Stimulated activated CD4-positive, alpha-beta T cell treated with anti-CD3 and anti-CD28 coated beads, Interleukin-4, amount 100 ng/mL, for 24 hours (primary cell): ENCODE measurements at places on chromosomes 11 and 22.

- no peak for DNase-seq
These were observed 81.5 kb upstream of the TP53AIP1 start for GRCh38 chr11:129023968-129024676.

DNA sequence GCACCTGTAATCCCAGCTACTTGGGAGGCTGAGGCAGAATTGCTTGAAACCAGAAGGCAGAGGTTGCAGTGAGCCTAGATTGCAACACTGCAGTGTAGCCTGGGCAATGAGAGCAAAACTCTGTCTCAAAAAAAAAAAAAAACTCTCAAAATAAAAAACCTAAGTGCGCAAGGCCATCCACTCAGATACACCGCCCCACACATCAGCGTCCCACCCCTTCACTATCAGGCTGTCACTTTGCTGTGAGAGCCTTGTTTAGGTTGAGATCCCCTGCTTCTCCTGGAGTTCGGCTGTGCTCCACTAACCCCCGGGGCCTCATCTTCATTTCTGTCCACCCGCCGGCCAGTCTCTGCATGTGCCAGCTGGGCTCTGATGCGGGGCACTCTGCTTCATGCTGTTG, 12.1 kb downstream of the SLC25A1 start:
- DNase-seq = no peak

GRCh38 chr22:37079668-37080171, 28.2 kb downstream of the KCTD17 start:
- DNase-seq = peak; percentile 70

- no peak for DNase-seq
These were observed 14.3 kb downstream of the MUC5B start for GRCh38 chr11:1237128-1237580.

- no peak for DNase-seq
These were observed 71.3 kb upstream of the FSHB start for GRCh38 chr11:30159546-30159945.

DNA sequence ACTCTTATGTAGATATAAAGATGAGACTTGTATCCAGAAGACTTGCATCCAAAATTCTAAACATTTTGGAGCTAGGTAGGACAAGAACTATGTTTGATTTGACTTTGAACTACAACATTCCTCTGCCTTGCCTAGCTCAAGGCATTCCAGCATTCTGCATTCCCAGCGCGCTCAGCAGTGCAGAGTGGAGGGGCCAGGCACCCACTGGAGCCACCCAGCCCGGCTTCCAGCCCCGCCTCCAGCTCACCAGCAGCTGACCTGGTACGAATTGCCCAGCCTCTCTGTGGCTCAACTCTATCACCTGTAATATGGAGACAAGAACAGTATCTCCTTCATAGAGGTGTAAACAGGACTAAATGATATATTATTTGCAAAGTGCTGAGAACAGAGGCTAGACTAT, 28.8 kb downstream of the PRDM10 start:
- DNase-seq = no peak

- no peak for DNase-seq
These were observed 4.9 kb downstream of the RIC8A start for GRCh38 chr11:212150-213100.

GRCh38 chr22:22590136-22590891, 31.2 kb upstream of the PRAME start:
- no peak for DNase-seq

DNA sequence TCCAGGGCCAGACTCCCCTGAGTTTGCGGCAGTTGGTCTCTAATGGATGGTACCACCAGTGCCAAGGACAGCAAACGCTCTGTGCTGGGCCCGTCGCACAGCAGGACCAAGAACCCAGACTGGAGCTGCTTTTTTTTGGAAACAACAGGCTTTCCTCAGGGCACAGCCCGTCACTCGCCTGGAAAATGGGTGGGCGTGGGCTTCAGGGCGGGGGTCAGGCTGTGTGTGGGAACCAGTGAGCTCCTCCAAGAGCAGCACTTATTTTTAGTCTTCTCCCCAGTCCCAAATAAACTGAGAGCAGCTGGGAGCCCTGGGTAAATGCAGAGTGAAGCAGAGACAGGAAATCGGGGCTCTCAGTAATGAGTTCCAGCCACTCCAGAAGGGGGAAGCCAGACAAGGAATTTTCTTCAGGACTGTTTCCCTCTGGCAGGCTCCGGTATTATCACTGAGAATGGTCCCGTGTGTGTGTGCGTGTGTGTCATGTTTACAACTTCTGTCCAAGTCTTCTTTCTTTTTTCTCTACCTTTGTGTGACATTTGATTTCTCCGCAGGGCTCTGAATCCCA, 63.0 kb downstream of the PPFIBP2 start:
- DNase-seq = no peak

DNA sequence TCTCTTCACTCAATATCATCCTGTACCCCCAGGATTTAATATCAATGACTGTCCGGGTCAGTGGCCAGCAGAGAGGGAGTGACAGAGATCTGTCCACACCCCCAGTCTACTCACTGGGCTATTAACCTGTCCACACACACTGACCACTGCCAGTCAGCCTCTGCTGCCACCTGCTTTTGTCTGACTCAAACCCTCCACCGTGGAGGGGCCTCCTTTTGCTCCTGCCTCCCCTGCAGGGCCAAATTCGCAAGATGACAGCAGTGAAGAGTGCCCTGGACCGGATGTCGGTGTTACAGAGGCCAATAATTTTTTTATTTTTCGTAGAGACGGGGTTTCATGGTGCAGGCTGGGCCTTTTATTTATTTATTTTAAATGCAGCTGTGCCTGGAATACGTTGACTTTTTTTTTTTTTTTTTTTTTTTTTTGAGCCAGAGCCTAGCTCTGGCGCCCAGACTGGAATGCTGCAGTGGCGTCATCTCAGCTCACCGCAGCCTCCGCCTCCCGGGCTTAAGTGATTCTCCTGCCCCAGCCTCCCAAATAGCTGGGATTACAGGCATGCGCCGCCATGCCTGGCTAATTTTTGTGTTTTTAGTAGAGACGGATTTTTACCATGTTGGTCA, 5.1 kb downstream of the PDXP start:
- no peak for DNase-seq

- DNase-seq = no peak
These were observed 43.5 kb upstream of the CCDC179 start for GRCh38 chr11:22903782-22904181.

DNA sequence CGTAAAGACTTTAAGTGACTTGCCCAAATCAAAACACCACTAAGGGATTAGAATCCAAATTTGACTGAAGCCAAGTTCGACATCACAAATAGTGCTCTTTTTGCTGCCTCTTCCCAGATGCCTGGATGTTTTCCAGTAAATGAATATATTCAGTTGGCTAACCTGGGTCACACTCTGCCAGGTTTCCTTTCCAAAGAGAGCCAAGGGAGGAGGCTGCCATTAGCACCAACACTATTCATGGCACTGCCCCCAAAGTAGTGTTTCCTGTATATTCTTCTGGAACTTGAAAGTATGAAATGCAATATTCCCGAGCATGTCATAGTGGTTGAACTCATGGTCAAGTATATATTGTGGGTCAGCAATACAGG, 219.3 kb upstream of the UBASH3B start:
- DNase-seq = no peak

DNA sequence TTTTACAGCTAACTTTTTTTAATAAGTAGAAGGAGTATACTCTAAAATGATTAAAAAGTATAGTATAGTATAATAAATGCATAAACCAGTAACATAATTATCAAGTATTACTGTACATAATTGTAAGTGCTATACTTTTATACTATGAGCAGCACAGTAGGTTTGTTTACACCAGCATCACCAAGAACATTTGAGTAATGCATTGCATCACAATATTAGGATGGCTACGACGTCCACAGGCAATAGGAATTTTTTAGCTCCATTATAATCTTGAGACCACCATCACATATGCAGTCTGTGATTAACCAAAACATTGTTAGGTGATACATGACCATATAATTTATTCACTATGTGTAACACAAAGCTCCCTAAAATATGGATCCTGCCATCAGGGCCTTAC, 20.4 kb downstream of the RNF141 start:
- DNase-seq = no peak

DNA sequence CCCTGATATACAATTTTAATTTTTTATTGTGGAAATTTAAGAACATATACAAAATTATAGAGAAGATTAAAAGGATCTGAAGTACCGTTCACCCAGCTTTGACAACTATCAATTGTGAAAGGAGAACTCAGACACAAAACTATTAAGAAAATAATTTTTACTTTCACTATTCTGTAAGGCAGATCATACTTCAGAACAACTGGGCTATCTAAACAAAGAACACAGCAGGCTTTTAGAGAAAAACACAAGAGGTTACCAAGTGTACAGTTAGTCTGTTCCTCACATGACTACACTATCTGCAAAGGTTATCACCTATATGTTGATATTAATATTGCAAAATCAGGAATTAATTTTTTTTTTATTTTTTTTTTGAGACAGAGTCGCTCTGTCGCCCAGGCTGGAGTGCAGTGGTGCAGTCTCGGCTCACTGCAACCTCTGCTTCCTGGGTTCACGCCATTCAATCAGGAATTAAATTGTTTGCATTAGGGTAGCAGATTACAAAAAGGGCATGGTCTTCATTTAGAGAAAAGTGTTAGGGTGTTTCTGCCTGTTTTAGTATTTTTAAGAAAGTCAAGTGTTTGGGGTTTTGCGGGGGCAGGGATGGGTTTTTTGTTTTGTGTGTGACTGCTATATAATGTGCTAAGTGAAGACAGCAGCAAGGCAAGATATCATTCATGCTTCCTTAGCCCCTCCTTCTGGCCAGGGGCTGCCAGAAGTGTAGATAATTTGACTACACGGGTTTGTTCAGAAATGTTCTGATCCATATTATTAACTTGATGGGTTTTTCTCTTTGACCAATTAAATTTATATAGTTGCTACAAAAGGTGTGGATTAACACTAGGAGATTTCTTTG, 27.6 kb upstream of the SIK2 start:
- DNase-seq = no peak

DNA sequence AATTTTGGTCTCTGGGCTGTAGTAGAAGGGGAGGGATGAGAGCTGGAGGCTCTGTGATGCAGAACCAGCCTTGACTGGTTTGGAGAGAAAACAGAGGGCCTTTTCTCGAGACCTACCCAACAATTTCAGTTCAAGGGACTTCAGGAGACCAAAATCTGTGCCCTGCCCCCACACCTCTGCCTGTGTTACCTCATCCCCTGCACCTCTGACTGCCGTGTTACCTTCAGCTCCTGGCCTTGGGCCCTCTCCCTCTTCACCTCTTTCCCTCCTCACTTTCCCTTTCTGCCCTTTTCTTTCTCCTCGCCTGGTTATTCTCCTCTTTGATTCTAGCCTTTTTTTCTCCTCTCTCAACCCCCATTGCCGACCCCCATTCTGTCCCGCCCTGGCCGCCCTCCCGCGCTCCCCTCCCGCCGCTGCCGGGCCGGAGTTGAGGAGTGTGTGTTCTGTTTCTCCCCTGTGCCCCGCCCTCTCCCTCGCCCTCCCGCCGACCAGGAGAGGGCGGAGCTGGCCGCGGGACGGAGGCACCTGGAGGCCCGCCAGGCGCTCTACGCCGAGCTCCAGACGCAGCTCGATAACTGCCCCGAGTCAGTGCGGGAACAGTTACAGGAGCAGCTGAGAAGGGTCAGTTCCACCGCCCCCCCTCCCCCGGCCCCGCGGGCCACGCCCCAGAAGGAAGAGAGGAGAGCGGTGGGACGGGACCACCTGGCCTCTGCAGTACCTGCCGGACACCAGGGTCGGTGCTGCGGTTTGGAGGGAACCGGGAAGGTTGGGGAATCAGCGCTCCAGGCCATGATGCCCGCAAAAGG, 27.2 kb downstream of the PHLDB1 start:
- no peak for DNase-seq

- DNase-seq = no peak
These were observed 8.9 kb downstream of the IMMP1L start for GRCh38 chr11:31500560-31500959.

GRCh38 chr11:96221244-96222070, 121.5 kb downstream of the MAML2 start:
- DNase-seq = no peak

DNA sequence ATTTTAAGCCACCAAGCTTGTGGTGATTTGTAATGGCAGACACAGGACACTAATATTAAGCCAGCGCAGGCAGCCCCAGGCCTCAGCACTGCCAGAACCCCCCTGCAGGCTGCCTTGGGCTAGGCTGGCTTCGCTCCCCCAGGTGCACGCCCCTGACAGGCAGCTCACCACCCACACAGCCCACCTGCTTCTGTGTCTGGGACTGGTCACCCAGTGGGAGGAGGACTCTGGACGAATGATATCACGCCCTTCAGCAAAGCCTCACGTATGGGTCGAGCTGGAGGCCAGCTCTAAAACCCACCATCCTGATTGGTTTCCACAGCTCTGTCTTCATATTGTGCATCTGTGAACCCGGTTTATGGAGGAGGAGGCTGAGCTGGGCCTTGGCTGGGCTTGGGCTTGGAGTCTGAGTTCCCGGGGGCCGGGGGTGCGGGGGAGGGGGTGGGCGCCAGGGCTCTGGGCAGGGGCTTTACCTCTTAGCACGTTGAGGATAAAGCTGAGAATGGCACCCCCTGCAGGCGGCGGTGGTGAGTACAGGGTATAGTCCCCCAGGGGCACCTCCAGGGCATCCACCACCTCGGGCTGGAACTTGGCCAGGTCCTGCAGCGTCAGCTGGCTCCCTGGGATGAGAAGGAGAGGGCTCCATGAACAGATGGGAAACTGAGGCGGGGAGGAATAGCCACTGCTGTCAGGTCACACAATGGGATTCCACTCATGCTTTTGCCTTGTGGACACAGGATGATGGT, 13.8 kb downstream of the GGT5 start:
- peak; percentile 71 for DNase-seq

DNA sequence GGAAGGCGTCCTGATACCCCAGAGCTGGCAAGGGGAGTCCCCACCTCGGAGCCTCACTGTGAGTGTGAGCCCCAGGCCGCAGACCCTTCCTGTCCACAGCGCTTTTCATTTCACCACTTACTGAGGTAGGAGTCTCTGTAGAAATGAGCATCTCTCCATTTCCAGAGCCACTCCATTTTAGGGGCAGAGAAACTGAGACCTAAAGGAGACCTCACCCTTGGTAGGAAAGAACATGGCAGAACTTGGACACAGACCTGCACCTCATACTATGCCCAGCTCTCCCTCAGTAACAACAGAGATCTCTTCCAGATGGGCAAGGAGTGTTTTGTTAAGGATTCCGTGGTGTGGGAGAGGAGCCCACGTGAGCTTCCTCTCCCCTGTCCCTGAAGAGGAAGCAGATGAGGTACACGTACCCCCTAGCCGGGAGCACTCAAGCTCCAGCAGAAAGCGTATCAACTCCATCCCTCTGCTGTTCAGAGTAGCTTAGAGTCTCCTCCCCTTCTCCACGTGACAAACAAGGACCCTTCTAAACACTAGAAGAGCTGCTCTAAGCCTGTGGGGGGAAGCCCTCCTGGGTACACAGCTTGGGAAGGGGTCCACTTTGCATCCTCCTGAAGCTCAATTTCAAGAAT, 532 bp upstream of the VSIG2 start:
- DNase-seq = no peak

DNA sequence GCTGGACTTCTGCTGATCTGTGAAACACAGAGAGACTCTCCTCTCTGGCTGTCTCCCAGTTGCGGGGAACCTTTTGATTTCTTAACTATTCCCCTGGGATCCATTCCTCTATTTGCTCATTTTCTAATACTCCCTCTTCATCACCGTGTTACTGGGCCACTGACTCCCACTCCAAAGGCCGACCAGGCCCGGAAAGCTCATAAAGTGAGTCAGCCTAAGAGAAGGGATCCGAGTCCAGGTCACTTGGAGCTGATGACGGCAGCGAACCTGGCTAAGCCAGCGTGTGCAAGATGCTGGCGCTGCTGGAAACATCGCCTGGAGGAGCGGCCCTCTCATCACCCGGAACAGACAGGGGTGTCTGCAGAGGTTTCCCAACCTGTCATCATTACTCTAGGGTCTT, 112.8 kb downstream of the FBXO7 start:
- DNase-seq = no peak
